Liver (tissue), 10 donors: ENCODE measurements at places on chromosomes 1 and 21. TPM values are rescaled to one million over a fixed set of nuclear protein-coding genes. Genes with fewer than 3 reads are reported as not detected.

KCNAB2 gene
- 5.9 TPM for total RNA-seq

NHLH1 gene
- total RNA-seq = not detected

DNA sequence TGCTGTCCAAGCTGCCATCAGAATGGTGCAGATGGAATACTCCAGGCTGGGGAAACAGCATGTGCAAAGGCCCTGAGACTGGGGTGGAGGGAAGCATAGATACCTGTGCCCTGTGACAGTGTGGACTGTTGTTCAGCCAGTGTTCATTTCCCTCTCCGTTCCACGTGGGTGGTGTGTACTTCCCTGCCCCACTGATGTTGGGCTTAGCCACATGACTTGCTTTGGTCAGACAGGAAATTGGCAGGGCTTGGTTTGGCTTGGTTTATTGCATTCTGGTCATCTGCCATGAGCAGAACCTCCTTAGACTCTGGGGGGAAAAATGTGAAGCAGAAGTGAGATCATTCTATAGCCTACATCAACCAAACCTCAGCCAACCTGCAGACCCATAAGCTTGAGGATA is 102.4 kb upstream of the IGSF21 start:
- no peak for DNase-seq

GRCh38 chr1:1001057-1001783 is 1.3 kb upstream of the HES4 start:
- DNase-seq = no peak
